T-cell (primary cell): ENCODE measurements at places on chromosomes 4 and X.

DNA sequence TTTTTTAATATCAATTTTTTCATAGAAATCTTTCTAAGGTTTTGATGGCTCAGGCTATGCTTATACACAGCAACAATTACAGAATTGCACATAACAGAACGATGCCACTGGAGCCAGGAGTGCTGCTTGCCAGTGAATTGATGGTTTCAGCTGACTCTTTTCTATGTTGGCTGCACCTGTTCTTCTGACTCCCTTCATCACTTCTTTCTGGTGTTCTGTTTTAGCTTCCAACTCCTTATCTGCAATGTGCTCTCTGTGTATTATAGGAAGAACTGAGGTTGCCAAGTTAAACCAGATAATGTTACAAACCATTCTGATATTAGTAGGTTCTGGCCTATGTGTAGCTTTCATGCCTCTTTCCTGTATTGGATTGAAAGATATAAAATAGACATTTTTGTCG, 11.6 kb upstream of the VEGFD start:
- DNase-seq = no peak

DNA sequence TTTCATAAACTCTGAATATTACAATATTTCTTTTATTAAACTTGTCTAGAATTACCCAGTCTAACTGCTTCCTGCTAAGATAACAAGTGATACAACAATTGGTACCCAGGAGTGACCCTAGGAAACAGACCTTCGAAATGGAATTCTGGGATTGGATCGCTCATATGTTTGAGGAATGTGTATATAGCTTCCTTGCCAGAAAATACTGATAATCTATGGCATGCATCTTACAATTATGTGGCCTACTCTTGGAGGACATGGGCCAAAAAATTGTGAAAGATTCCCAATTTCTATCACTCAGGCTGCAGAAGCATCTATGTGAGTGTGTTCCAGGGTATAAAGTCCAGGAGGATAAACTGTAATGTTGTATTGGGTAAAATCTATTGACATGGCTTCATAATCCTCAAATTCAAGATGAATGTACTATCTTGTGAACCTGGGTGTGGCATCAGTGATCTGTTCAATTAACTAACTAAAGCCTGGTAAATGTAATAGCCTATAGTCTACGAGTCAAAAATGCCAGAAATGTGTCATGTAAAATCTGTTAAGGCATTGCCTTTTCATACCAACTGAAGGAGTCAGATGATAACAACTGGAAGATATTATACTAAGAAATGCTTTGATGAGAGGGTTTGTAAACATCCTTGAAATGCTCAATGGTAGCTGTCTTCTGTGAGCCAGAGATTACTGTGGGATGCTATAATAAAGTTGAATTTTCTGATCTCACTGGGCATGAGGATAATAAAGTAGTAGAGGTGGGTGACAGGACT, 1499.3 kb downstream of the PCDH7 start:
- DNase-seq = no peak

- DNase-seq = no peak
Measured at GRCh38 chr4:17962171-17962570, 59.4 kb downstream of the LCORL start.

DNA sequence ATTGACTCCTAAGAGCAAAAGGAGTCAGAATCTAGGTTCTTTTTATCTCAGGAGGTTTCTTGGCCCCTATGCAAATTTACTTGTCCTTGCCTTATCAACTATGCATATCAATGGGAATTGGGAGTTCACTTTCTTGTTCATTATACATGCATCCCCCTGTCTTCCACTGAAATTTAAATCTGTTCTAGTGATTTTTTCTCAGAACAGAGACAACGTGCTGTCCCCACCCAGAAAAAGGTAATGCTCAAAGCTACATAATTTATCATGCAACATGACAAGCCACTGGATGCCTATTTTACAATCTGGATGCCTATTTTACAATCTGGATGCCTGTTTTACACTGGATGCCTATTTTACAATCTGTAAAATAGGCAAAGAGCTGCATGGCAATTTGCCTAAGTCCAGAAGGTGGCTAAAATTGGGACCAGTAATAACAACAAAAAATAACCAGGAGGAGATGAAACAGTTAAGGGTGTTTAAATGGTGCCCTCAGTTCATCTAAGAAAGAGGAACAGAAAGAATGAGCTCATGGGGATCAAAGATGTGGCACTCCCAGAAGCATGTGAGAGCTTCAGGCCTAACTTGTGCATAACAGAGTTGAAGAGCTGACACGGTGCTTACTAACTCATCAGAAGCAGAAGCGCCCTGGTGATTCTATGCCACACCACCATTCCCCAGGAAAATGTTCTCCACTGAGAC, 537.8 kb upstream of the BOD1L1 start:
- DNase-seq = no peak

DNA sequence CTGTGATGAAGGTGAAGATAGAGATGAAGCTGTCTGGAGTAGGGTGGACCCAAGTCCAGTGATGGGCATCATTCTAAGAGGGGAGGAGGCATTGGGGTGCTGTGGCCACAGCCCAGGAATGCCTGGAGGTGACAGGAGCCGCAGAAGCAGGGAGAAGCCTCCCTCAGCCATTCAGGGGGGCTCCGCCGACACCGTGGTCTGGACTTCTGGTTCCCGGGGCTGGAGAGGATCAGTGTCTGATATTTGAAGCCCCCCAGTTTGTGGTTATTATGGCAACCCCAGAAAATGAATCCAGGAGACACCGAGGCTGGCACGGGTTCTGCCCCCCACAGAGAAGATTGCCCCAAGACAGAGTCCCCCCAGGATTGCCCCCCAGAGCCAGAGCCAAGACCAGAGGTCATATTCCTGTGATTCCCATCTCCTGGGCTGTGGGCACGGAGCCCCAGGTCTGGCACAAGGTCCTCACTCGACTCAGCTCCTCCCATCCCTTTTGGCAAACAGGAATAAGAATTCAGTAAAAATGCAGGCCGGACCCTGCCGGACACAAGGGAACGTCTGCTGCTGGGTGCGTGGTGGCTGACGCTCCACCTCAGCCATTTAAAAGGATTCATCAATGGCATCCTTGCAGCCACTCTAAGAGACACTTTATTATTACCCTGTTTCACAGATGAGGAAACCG, 116.6 kb downstream of the CPZ start:
- no peak for DNase-seq

DNA sequence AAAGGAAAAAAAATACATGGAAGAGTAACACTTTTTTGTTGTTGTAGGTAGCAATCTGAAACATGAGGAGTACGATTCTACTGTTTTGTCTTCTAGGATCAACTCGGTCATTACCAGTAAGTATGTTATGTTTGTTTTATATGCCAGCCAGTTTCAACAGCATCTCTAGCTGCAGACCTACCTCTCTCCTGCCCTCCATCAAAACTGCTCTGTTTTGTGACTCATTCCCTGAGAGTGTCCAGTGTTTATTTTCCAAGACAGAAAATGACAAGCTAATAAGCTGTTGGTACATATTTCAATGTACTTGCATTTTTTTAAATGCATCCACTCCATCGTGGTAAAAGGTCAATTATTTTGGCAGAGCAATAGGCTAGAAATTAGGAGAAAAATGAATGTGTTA, 347 bp downstream of the AMTN start:
- DNase-seq = no peak

GRCh38 chr4:82373486-82373815, 340 bp downstream of the HNRNPD start:
- no peak for DNase-seq

- DNase-seq = no peak
Measured at GRCh38 chrX:15808254-15808653, 18.0 kb downstream of the ZRSR2 start.

DNA sequence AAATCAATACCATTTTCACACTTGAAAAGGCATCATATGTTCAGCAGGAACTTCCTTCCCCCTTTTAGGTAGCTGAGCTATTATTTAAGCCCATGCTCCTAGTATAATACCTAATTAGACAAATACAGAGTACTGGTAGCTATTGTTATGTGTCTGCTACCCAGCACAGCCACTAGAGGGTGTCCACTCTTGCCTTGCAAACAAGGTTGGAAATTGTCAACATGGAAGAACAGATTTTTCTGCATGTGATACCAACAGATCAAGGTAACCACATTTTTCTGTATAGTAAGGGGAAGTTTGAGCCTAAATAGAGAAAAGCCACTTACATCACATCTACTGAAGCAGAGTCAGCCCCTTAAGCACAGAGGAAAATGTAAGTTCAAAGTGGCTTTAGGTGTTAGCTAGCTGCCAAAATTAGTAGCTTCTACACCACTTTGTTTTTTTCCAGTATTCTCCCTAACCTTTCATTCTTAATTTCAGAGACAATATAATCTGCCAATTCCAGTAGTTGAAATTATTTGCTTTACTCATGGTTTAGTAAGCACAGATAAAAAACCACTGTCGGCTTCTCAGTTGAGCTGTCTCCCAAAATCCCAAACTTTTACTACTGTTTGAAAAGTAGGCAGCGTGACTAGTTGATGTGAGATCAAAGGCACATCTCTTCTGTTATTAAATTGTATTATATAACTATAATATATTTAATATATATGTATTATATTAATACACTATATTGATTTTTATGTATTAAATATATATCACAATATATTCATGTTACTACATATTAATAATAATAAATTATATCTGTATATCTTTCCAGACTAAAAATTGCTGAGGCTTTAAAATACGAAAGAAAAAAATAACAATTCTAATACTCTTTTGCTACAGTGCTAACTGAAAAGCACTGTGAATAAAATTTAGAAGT, 38.2 kb downstream of the EDNRA start:
- DNase-seq = peak; percentile 42

- no peak for DNase-seq
Measured at GRCh38 chr4:39539089-39539611, 11.9 kb upstream of the UGDH start.

DNA sequence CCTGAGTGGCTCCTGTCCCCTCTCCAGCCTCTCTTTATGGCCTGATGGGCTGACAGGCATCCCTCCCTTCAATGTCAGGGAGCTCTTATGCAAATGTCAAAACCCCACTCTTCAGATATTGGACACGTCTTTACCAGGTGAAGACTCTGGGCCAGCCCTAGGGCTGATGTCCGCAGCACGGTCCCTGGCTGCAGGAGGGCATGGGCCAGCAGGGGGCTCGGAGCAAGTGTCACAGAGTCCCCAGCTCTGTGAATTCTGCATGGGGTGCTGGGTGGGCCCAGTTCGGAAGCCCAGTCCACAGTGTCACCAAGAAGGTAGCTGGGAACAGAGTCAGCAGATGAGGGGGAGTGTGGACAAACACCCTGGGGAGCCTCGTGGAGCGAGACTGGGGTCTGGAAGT, 39.6 kb upstream of the PSAPL1 start:
- DNase-seq = no peak

GRCh38 chr4:59195839-59196238, 2004.3 kb upstream of the ADGRL3 start:
- no peak for DNase-seq

DNA sequence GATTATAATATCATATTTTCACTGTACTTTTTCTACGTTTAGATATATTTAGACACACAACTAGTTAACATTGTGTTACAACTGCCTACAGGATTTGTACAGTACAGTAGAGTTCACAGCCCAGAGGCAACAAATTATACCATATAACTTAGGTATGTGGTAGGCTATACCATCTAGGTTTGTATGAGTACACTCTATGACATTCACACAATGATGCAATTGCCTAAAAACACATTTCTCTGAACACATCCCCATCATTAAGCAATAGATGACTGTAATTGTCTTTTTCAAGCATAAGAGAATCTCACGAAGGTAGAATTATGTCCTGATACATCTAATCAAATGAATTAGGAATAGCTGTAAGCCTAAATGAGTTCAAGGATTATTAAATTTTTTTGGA, 12.3 kb upstream of the TIGD2 start:
- DNase-seq = no peak

DNA sequence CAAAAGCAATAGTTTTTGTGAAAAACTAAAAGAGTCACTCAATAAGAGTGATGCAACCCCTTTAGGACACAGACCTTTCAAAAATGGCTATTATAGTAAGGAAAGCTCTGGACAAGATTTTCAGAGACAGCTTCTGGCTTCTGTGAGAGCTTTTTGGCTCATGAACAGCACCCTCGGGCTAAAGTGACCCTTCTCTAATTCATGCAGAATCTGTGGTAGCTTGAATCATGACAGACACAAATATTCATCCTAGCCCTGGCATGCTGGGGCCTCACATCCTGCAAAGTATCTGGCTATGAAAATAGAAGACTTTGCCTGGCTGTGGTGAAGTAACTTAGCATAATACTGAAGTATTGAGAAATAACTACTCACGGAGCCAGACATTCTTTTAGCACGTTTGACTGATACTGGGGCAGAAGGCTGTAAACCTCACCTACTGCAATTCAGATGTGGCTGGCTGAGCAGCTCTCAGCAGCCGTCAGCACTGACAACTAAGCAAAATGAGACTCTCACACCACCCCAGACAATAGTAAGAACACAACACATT, 327.3 kb downstream of the MAPK10 start:
- DNase-seq = no peak

DNA sequence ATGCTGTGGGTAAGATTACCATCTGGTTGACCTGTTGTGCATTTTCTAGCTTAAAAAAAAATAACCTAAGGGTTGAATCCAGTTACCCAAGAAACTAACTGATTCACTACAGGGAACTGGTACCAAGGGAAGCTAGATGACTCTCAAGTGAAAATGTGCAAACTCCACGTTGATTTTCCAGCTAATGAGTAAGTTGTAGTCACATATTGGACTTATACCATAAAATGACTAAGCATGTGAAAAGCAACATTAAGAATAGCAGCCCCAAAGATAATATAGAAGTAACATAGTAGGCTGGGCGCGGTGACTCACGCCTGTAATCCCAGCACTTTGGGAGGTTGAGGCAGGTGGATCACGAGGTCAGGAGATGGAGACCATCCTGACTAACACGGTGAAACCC, 270.9 kb downstream of the SPRY1 start:
- DNase-seq = no peak

DNA sequence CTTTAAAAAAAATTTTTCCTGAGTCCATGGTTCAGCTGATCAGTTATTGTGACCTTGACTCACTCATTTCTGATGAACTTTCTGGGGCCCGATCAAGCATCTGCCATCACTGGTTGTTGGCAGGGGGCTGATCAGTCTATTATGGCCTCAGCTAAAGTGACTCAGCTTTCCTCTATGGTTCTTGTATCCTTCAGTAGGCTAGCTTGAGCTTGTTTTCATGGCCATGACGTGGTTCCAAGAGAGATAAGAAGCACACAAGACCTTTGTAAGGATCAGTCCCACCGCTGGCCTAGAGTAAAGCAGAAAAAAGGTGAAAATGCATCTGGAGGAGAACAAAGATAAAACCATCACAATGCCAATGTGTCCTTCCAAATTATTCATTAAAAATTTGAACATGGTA, 29.8 kb upstream of the EPGN start:
- DNase-seq = no peak

DNA sequence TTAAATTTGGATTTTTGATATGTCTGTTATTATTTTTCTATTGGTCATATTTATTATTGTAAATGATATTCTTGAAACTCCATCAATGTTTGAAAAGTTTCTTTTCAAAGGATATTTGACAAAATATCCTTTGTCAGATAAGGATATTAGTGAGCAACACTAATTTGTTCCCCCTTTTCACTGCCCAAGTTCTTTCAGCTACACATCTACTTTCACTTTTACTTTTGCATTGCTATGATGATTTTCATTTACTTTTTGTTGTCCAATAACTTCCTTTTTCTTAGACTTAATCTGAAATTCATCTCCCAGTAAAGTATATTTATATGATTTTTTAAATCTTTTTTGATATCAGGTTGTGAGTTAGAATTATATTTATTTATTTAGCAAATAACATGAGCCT, 542.3 kb upstream of the ADGRL3 start:
- no peak for DNase-seq
